ENCODE measurements at places on chromosomes 12 and 14. TPM values are rescaled to one million over a fixed set of nuclear protein-coding genes. Genes with fewer than 3 reads are reported as not detected.

DNA sequence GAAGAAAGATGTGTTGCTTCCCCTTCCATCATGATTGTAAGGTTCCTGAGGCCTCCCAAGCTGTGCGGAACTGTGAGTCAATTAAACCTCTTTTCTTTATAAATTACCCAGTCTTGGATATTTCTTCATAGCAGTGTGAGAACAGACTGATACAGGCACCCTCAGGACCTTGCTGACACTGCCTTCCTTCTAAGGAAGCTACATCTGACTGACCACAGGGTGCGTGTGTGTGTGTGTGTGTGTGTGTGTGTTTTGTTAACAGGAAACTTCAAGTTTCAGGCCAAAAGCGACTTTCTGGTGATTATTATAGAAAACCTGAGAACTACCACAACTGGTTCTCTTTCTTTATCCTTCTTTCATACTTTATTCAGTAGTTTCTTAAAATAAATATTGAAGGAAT lies 149.0 kb downstream of the CAPZA3 start:
- DNase-seq: no peak

GRCh38 chr12:15701206-15701605 lies 88.0 kb downstream of the EPS8 start:
- DNase-seq: no peak

DNA sequence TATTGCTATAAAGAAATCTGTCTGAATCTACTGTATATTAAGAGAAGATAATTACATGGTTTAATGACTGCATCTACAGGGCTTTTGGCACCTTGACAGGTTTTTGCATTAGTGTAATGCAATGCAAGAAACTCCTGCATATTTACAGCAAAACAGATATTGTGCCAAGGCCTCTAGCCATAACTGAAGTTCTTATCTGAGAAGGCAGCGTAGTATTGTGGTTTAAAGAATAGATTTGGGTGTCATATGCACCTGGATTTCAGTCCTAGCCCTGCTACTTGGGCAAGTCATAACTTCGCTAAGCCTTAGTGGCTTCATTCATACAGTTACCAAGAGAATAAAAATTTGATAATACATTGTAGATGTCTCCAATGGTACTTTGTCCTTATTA lies 350.1 kb downstream of the CCDC91 start:
- no peak for DNase-seq

GRCh38 chr14:99850709-99851108 lies 57.5 kb downstream of the EML1 start:
- DNase-seq: peak; percentile 34

- no peak for DNase-seq
Measured at GRCh38 chr12:52181746-52182145, 10.1 kb downstream of the KRT80 start.

- DNase-seq: no peak
Measured at GRCh38 chr14:57254884-57255283, 13.8 kb downstream of the EXOC5 start.

DNA sequence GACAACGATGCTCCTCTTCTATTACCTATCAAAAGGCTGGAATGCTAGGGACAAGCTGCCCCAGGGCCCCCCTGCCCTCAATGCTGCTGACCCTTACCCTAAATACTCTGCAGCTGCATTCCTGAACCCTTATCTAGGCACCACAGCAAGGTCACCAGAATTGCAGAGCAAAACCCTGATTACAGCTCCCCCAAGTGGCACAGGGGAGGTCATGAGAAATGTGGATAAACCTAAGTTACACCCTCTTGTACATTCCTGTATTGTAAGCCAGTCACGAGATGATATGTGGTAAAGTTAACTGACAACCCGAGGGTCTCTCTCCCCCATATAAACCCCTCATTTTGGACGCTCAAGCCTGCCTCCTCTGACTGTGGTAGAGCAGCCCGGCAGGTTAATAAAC lies 411.8 kb upstream of the STXBP6 start:
- no peak for DNase-seq

GRCh38 chr14:23120541-23121251 lies 1.6 kb upstream of the CEBPE start:
- peak; percentile 83 for DNase-seq

- DNase-seq: no peak
Measured at GRCh38 chr14:106657460-106657859, 1131.1 kb downstream of the TMEM121 start.

- DNase-seq: no peak
Measured at GRCh38 chr12:120092551-120093335, 23.8 kb downstream of the RAB35 start.

Gene C12orf50
- polyA plus RNA-seq: 0.57 TPM

All from left kidney (tissue), 8 donors.